ENCODE measurements at places on chromosomes 16 and 17.

GRCh38 chr17:45973099-45973780 lies 25.8 kb upstream of the STH start:
- DNase-seq = no peak

GRCh38 chr16:78505544-78506366 lies 406.3 kb downstream of the WWOX start:
- DNase-seq = no peak

DNA sequence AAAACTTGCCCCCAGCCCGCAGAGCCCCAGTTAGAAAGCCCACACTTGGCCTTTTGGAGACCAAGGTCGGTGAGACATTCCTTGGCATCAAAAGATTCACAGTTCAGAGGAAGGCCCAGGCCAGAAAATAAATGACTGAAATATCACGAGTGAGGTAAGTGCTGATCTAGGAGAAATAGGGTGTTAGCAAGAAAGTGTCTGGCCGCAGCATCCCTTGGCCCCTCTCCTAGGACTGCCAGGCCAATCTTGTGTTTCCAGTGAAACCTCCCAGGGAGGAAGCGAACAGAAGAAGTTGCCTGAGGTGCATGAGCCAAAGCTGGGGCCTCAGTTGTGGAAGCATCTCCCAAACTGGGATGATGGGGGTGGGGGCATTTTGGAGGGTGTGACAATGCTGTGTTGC lies 22.5 kb upstream of the NSMCE1 start:
- DNase-seq = no peak

DNA sequence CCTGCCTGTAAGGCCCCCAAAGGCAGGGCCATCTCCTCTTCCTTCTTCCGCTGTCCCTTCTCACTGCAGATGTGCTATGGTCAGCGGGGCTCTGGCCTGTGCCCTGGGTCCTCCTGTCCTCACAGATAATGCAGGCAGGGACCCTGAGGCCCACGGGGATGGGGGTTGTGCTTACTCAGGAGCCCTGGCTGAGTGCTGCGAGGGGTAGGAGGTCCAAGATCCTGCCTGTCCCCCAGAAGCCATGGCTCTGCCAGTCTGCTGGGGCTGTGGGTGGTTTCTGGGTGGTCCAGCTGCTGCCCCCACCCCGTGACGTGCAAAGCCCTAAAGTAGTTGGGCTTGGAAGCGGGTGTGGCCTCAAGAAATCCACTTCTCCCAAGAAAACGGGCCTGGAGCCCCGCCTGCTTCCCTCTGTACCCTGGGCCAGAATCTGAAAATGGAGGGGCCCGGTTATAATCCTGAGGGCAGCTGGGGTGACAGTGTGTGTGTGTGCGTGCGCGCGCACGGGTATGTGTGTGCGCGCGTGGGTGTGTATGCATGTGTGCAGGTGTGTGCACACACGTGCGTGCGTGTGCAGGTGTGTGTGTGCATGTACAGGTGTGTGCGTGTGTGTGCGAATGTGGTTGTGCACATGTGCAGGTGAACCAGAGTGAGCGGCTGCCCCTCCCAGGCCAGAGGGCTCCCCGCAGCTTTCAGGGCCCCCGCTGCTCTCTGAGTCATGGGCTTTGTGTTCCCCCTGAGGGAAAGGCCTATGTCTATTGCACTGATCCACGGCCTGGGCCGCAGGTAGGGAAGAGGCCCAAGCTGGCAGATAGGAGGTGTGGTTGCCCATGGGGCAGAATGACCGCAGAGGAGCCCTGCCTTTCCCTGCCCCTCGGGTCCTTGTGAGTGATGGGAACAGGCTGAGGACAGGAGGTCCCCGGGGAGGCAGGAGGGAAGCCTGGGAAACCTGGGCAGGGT lies 13.8 kb downstream of the SPNS2 start:
- no peak for DNase-seq

DNA sequence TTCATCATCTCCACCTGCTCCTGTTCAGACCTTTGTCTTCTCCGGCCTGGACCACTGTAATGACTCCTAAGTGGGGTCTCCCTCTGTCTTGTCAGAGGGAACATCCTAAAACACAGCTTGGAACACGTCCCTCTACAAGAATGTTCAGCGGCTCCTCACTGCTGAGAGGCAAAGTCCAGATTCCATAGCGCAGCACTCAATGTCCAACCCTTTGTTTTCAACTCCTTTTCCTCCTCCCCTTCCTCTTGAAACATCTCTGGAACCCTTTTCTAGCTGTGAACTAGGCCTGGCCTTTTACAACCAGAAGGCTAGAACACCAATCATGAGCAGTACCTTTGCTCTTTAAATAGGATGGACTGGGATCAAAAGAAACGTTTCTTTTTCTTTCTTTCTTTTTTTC lies 914 bp downstream of the C17orf50 start:
- DNase-seq = no peak

DNA sequence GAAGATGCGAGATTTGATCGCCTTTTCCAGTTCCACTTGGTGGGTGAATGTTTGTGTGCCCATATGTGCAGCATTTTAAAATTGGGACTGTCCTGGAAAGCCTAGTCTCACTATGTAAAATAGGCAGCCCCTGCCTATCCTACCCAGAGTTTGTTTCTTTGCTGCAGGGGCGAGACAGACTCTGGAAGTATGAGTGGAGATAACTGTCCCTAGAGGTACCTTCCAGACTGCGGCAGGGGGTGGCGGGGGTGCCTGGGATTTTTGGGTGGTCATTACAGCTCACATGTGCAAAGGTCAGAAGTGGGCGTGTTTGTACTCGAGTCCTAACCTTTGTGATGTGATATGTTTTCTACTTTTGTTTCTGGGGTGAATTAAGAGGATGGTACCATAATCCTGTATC lies 36.6 kb downstream of the MPRIP start:
- no peak for DNase-seq

DNA sequence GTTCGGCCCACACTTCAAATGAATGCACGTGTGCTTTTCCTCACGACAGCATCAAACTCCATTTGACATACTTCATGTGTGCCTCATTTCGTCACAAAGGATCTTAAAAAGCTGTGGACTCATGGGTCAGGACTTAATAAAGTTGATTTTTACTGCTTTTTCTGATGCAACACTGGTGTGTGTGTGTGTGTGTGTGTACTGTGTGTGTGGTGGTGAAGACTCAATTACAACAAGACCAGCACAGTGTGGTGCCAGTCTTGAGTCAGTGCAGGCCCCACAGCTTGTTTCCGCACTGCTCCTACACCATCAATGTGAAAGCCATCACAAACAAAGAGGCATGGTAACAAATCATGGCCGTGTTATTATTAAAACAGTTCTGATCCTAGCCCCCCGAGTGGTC lies 17.7 kb downstream of the CDIP1 start:
- DNase-seq = no peak

- no peak for DNase-seq
Observed at GRCh38 chr17:19398301-19399181, 11.6 kb upstream of the MFAP4 start.

- no peak for DNase-seq
Observed at GRCh38 chr17:39144416-39144840, 7.0 kb downstream of the PLXDC1 start.

GRCh38 chr17:39192901-39193300 lies 4.6 kb downstream of the CACNB1 start:
- no peak for DNase-seq
